ENCODE measurements at places on chromosomes 1 and 21.

DNA sequence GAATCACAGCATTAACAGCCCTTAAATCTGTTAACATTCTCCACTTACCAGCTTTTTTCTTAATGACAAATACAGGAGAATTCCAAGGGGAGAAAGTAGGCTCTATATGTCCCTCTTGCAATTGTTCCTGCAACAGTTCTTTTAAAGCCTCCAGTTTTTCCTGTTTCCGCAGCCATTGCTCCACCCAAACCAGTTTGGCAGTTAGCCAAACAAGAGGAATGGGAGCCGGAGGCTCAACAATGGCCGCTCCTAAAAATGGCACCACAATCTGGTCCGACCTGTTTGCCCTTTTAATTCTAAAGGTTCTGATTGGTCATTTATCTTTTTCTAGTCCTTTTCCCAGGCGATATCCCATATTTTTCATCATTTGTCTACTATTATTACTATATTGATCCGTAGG, 14.0 kb upstream of the L1TD1 start:
- DNase-seq: no peak

DNA sequence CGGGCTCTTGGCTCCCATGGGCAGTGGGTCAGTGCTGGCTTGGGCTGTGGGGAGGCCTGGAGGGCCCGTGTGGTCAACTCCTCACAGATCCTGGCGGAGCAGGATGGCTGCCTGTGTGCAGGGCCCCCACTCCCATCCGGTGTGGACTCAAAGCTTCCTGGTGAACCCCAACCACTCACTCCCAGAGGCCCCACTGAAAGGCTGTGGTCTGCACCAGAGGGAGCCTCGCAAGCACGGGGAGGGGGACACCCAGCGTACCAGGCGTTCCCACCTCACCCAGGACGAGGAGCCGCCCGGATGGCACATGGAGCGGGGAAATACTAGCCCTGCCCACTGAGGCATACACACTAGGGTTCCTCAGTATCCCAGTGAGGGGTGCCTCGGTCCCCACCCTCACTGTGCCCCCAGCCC, 75.4 kb upstream of the ACTRT2 start:
- DNase-seq: no peak

GRCh38 chr21:35648512-35648911, 411.8 kb downstream of the SETD4 start:
- DNase-seq: no peak

DNA sequence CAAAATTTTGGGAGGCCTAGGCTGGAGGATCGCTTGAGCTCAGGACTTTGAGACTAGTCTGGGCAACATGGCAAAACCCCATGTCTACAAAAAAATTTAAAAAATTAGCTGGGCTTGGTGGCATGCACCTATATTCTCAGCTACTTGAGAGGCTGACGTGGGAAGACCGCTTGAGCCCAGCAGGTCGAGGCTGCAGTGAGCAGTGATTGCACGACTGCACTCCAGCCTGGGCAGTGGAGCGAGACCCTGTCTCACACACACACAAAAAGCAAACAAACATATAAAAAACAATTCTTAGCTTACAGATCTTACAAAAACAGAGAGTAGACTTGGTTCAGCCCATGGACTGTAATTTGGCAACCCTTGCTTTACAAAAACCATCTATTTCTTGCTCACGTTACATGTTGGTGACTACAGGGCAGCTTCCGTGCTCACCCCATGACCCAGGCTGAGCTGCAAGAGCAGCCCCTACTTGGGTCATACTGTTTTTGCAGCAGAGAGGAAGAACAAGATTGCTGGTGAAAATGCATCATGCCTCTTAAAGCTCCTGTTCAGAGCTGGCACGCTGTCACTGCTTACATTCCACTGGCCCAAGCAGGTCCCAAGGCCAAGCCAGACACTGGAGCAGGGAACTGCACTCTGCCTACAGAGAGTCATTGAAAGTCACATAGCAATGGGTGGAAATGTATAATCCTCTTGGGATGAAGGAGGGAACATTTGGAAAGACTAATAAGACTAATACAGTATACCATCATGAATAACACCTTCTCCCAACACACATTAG, 13.4 kb upstream of the ZBTB8A start:
- no peak for DNase-seq

- DNase-seq: no peak
Observed at GRCh38 chr1:239276051-239276450, 110.3 kb upstream of the CHRM3 start.

GRCh38 chr1:205680073-205680851, at the start of gene SLC45A3:
Gene SLC45A3, minus strand, starts transcription at chr1:205680509. Its CDS starts 15,853 bp downstream, at chr1:205664656.
- peak; percentile 72 for DNase-seq

- DNase-seq: no peak
Observed at GRCh38 chr1:192974701-192975100, 84.5 kb downstream of the UCHL5 start.

DNA sequence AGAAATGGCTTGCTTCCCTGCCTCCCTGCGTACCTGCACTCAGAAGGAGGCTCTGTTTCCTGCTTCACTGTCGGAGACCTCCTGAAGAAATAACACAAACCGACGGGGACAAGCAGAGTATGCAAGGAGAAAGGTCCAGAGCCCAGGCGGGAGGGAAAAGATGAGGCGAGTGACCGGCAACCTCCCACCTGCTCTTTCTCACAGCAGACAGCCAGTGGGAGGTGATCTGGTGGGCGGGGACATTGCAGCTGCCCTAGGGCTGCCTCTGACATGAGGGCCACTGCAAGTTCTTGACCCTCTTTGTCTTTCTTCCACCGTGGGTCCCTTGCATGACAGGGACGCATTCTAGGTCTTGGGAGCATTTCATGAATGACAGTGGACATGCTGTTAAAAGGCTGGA, 368.2 kb downstream of the CAMTA1 start:
- no peak for DNase-seq

DNA sequence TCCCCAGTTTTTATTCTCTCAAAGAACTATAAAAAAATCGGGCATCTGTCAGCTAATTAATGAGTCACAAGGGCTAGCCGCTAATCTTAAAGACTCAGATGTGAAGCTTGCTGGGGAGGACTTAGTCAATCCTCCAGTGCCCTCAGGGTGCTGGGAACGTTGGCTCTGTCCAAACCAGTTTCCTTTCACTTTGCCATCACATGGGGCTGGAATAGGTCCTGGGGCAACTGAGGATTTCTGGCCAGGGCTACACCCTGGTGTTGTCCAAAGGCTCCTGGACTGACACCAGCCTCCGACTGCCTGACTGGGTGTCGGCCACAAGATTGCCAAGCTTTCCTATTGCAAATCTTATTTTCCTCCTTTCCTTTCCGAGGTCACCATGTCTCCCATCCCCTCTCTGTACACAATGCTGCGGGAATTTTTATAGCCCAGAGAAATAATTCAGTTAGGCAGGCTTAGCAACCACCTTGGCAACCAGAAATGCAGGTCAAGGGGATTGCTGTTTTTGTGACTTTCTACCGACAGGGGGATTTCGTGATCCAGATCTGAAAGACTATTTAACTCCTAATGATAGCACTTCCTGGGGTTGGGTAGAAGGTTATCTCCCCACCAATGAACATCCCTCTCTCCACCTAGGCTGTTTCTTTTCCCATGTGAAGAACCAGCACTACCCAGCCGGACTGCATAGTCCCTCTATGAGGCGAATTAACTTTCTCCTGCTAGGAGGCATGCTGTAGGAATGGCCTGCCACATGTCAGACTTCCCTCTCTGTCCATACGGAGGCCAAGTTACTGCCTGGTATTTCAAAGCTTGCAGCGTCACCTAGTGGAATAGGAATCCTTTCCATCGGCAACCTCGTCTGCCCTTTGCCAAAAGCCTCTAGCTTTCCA, 29.9 kb upstream of the CTBS start:
- DNase-seq: no peak

DNA sequence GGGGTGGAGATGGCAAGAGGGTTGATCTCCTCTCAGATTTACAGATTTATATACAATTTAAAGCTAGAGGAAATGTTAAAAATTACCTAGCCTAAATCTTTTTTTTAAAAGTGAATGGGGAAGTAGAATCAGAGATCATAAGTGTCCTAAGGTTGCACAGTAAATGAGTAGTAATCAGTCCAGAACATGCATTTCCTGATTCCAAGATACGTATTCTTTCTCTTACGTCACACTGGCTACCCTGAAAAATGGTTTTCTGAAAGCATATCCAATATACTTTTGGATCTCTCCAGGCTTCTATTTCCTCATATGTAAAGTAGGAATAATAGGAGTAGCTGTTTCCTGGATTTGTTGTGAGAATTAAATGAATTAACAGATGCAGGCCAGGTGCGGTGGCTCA, 11.7 kb downstream of the GADD45A start:
- DNase-seq: no peak

DNA sequence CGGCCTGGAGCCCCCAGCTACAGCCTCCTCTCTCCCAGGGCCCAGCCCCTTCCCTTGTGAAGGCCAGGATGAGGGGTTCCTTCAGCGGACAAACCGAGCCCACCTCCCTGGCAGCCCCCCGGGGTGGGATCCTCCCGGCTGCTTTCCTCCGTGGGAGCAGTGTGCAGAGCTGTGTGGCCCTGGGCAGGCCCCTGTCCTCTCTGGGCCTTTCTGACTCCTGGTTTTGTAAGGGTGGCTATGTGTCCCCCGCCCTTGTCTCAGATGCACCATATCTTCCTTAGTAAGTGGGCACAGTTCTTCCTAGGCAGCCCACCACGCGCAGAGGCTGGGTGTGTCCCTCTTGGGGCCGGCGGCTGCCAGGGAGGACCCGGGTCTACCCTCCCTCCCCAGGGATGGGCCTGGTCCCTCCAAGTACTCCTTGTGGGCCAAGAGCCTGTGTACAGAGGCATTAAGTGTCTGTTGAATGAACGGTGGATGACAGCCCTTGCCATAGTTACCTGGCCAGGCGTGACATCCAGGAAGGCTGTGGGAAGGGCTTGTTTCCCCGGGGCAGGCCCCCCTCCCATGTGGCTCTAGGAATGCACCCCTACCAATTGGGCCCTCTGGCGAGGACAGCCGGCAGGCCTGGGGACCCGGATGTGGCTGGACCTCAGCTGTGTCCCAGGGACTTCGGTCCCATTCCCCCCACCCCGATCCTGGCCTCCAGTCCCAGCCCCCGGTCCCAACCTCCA, 3.8 kb downstream of the SMIM1 start:
- DNase-seq: peak; percentile 66

DNA sequence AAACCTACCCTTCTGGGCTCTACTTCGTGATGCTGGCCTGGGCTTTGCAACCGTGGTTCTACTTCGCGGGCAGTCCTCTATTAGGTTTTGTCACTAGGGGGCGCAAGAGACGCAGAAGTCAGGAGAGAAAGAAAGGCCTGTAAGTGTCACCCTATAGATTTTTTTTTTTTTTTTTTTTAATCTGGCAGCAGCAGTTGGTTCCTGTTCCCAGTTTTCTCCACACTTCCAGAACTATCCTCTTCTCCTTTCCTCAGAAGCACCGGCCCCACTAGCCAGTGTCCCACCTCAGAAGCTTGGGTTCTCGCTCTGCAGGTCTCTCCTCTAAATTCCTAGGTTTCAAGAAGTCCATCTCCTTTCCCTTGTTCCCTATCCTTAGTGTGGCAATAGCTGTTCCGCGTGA, 9.1 kb upstream of the LCE2D start:
- DNase-seq: peak; percentile 56

DNA sequence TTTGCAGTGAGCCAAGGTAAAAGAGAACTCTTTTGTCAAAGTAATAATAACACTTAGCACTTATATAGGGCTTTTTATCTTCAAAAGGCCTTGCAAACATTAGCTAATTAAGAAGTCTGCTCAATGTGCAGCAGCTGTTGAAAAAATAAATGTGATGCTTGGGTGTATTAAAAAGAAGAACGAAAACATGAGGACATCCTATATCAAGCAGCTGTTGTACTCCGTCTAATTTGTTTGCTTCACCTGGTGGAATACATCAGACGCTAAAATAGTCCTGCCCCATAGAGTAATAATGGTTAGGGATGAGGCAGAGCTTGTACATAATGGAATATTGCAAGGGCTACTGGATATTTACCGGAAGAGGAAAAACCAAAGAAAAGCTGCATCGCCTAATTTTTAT, 299.5 kb downstream of the ST6GALNAC3 start:
- DNase-seq: no peak

DNA sequence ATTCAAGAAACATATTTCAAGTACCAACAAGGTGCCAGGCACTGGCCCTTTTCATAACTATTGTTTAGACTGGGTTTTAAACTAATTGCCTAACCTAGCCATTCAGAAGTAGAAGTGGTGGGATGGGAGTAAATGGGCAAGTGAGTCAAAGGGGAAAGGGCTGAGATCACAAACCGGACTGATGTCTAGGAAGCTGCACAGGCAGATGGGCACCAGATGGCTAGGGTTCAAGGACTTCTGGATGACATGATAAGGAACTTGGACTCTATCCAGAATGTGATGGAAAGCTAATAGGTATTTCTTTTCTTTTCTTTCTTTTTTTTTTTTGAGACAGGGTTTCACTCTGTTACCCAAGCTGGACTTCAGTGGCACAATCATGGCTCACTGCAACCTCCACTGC, 46.6 kb downstream of the LYST start:
- no peak for DNase-seq

GRCh38 chr21:33850985-33851384, 64.6 kb downstream of the ATP5PO start:
- no peak for DNase-seq

DNA sequence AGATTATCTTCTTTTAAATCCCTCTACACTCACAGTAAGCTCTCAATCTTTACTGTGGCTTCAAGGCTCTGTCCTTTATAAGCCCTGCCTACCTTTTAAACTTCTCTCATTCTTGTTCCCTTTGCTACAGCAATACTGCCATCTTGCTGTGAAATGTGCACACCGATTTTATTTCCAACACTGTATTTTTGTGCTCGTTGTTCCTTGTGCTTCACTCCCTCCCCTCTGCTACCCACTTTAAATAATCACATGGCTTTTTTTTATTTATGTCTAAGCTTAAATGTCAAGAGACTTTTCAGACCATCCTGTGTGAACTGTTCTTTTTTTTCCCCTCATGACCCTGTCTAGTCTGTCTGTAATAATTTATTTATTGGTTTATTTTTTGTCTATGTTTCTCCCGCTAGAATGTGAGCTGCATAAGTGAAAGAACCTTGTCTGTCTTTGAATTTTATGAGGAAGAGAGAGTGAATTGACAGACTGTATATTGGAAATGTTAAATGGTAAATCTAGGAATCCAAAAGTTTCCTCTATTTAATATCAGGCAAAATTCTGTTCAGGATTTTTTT, 45.7 kb downstream of the ABCD3 start:
- peak; percentile 74 for DNase-seq

- no peak for DNase-seq
Observed at GRCh38 chr1:3563125-3563524, 48.2 kb downstream of the MEGF6 start.

- DNase-seq: no peak
Observed at GRCh38 chr1:180909462-180909976, 3.2 kb upstream of the KIAA1614 start.

GRCh38 chr1:216929870-216930582, 206.8 kb upstream of the ESRRG start:
- no peak for DNase-seq

DNA sequence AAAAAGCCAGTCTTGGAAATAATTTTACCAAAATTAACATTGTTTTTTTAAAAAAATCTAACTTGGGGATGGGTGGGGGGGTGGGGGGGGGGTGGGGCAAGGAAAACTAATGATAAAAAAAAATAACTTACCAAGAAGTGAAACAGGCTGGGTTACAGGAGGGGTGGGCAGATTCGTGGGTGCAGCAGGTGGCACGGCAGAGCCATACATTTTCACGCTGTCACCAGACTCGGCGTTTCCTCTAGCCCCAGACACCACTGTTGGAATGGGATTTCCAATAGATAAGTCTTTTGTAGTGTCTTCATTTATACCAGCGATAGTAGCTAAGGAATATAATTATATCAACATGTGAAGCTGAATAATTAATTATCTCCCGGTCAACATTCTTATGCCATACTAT, 25.4 kb downstream of the SOD1 start:
- DNase-seq: no peak

All from T47D (cell line).